ENCODE measurements at places on chromosomes 4 and X. TPM values are rescaled to one million over a fixed set of nuclear protein-coding genes. Genes with fewer than 3 reads are reported as not detected.

The KIF4A gene
- 27.0 TPM for total RNA-seq

The AWAT2 gene
- not detected for total RNA-seq

The COL4A6 gene
- 16.2 TPM for total RNA-seq

The GPM6B gene
- total RNA-seq = 0.14 TPM

The LONRF3 gene
- 2.8 TPM for total RNA-seq

The HSD17B13 gene
- 0.07 TPM for total RNA-seq

The EDA2R gene
- 13.5 TPM for total RNA-seq

All from A549 treated with GW870086 at 1 μM for 4 hours (cell line).